ENCODE measurements at places on chromosomes 7 and 10. TPM values are rescaled to one million over a fixed set of nuclear protein-coding genes. Genes with fewer than 3 reads are reported as not detected.

SMKR1 gene
- total RNA-seq: 3.7 TPM

AKR1C8 gene
- not detected for total RNA-seq

KCNH2 gene
- 6.1 TPM for total RNA-seq

ANKRD7 gene
- total RNA-seq: 12.2 TPM

SPDYE6 gene
- total RNA-seq: not detected

CNTNAP2 gene
- 110 TPM for total RNA-seq

WDR86 gene
- total RNA-seq: 49.7 TPM

OGDHL gene
- 6.9 TPM for total RNA-seq

HYAL4 gene
- not detected for total RNA-seq

IGF2BP3 gene
- total RNA-seq: 81.5 TPM

FRMD4A gene
- 69.7 TPM for total RNA-seq

CXCL12 gene
- 13.9 TPM for total RNA-seq

GIMAP8 gene
- total RNA-seq: 1.6 TPM

VIPR2 gene
- 0.41 TPM for total RNA-seq

COL17A1 gene
- total RNA-seq: under 0.01 TPM

CYP2C9 gene
- total RNA-seq: not detected

CYP2C19 gene
- total RNA-seq: 0.41 TPM

FFAR4 gene
- not detected for total RNA-seq

FBXL13 gene
- total RNA-seq: 6.5 TPM

GRM3 gene
- total RNA-seq: 155 TPM

COX19 gene
- total RNA-seq: 13.9 TPM

CRHR2 gene
- 0.41 TPM for total RNA-seq

GDF2 gene
- total RNA-seq: not detected

PKD2L1 gene
- total RNA-seq: not detected

DPCD gene
- total RNA-seq: 28.5 TPM

FAM25A gene
- total RNA-seq: not detected

ZNF107 gene
- total RNA-seq: 11.0 TPM

NME8 gene
- not detected for total RNA-seq

MYOZ1 gene
- 0.41 TPM for total RNA-seq

LRRC18 gene
- total RNA-seq: not detected

LRIT1 gene
- not detected for total RNA-seq

TAS2R39 gene
- total RNA-seq: not detected

MRC1 gene
- total RNA-seq: 3.7 TPM

RASA4B gene
- 11.4 TPM for total RNA-seq

GBX1 gene
- total RNA-seq: 0.41 TPM

TAS2R5 gene
- 0.82 TPM for total RNA-seq

PARP12 gene
- total RNA-seq: 2.9 TPM

INA gene
- total RNA-seq: 138 TPM

IL2RA gene
- not detected for total RNA-seq

SLC26A4 gene
- total RNA-seq: 4.1 TPM

PCDH15 gene
- 6.1 TPM for total RNA-seq

CCDC201 gene
- not detected for total RNA-seq

CDK1 gene
- total RNA-seq: 15.1 TPM

GATA3 gene
- not detected for total RNA-seq

SPDYE16 gene
- 0.41 TPM for total RNA-seq

FAM221A gene
- total RNA-seq: 15.9 TPM

MTURN gene
- total RNA-seq: 368 TPM

TCF7L2 gene
- 0.82 TPM for total RNA-seq

All from frontal cortex (tissue), 4 donors.